ENCODE measurements at places on chromosomes 13 and 19. TPM values are rescaled to one million over a fixed set of nuclear protein-coding genes. Genes with fewer than 3 reads are reported as not detected.

DNA sequence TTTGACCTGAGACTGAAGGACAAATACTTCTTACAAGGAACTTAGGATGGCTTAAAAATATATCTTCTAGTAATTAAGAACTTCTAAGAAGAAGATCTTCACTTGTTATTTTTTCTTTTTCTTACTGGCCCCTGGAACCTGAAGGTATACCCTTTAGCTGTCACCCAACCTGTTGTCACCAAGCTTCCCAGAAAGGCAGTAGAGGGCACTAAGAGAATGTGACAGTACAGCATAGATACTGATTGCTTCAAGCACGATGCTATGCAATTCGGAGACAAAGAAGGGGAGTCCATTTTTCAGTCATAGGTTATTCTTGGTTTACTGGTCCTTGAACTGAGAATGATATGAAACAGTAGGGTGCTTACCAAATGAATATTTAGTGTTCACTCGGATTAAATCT, 208.3 kb upstream of the PCDH9 start:
- H3K27me3 ChIP-seq: no peaks in the 10 kb centered on the region
- no peaks in the 10 kb centered on the region for H3K36me3 ChIP-seq
- no peaks in the 10 kb centered on the region for H3K4me1 ChIP-seq
- no peak for DNase-seq
- H3K4me3 ChIP-seq: no peak overlapping the region

- H3K27me3 ChIP-seq: no peaks in the 10 kb centered on the region
- no peak overlapping the region for H3K27ac ChIP-seq
- no peaks in the 10 kb centered on the region for H3K36me3 ChIP-seq
- no peak overlapping the region for H3K4me3 ChIP-seq
- no peak for DNase-seq
- H3K4me1 ChIP-seq: peaks cover 8% of the 10 kb centered on the region
Measured at GRCh38 chr13:30523211-30523610, 57.5 kb upstream of the HMGB1 start.

GRCh38 chr19:5182751-5183150, 157.9 kb downstream of the PTPRS start:
- no peak overlapping the region for H3K27ac ChIP-seq
- H3K4me3 ChIP-seq: no peak overlapping the region
- no peaks in the 10 kb centered on the region for H3K4me1 ChIP-seq
- no peaks in the 10 kb centered on the region for H3K27me3 ChIP-seq
- no peaks in the 10 kb centered on the region for H3K36me3 ChIP-seq

DNA sequence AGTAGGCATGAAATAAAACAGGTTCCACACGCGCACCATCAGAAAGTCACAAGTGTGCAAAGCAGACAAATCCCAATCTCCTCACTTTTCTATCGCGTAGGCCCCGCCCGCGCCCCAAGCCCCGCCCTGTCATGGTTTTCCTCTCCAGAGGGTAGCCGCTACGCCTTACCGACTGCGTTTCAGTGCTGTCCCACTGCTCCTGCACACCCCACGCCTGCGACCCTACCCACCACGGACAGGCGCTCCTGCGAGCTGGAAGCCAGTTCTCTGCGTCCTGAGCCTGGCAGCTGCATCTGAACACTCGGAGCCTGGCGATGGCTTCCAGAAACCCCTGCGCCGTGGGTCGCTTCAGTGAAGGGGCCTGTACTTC, 379 bp upstream of the ZNF470 start:
- H3K27me3 ChIP-seq: no peaks in the 10 kb centered on the region
- peaks cover 55% of the 10 kb centered on the region for H3K36me3 ChIP-seq
- peak overlapping the region; percentile 89 for H3K27ac ChIP-seq

DNA sequence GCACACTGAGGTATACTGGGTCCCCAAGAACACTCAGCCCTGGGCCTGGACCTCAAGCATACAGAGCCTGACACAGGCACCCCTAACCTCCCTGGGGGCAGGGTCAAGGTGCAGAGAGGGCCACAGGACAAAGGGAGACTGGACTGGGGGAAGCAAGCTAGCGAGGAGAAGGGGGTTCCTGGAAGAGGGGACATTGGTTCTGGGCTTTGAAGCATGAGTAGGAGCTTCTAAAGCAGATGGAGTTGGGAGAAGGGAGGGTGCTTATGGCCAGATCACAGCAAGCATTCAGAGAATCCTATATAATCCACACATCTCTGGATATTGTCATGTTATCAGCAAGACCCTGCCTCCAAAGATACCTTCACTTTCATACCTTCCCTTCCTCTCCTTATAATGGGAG, 3.2 kb downstream of the CIB3 start:
- no peak overlapping the region for H3K4me3 ChIP-seq
- peaks cover 2% of the 10 kb centered on the region for H3K27me3 ChIP-seq
- H3K4me1 ChIP-seq: peaks cover 8% of the 10 kb centered on the region
- DNase-seq: no peak
- H3K36me3 ChIP-seq: no peaks in the 10 kb centered on the region
- no peak overlapping the region for H3K27ac ChIP-seq

Gene JAK3
- 122 TPM for total RNA-seq

- no peak overlapping the region for H3K27ac ChIP-seq
- DNase-seq: no peak
- peaks cover 12% of the 10 kb centered on the region for H3K36me3 ChIP-seq
Measured at GRCh38 chr19:15367439-15367838, 12.1 kb downstream of the AKAP8 start.

Gene ZNF585A
- total RNA-seq: 19.9 TPM

Gene TTC9B
- total RNA-seq: not detected

DNA sequence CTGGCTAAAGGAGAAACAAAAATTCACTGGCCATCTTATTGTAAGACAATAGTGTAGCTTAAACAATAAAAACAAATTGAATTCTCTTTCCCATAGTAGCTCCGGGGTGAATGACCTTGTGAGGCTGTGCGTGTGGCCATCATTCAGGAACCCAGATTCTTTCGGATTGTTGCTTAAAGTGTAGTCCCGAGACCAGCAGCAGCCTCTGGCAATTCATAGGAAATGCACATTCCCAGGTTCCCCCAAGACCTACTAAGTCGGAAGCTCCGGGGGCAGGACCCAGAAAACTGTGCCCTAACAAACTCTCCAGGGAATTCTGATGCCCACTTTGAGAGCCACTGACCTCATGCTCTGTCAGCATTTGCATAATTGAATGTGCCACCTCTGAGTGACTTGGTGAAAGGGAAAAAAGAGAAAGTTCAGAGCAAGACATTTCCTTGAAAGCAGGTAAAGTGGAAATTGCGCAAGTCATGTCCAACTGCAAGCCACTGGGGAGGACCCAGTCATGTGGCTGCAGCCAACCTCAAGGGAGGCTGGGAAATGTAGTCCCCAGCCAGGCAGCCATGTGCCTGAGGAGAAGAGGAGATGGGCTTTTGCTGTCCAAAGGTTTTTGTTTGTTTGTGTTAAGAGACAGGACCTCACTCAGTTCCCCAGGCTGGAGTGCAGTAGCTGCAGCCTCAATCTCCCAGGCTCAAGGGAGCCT, 50.7 kb upstream of the PNMA8B start:
- peaks cover 7% of the 10 kb centered on the region for H3K36me3 ChIP-seq
- peak overlapping the region; percentile 76 for H3K27ac ChIP-seq
- peaks cover 10% of the 10 kb centered on the region for H3K4me1 ChIP-seq
- H3K4me3 ChIP-seq: peak overlapping the region; percentile 73
- H3K27me3 ChIP-seq: peaks cover 6% of the 10 kb centered on the region

- no peak overlapping the region for H3K27ac ChIP-seq
- H3K4me3 ChIP-seq: no peak overlapping the region
- H3K27me3 ChIP-seq: peaks cover 2% of the 10 kb centered on the region
Measured at GRCh38 chr13:110610955-110611595, 4.3 kb upstream of the NAXD start.

DNA sequence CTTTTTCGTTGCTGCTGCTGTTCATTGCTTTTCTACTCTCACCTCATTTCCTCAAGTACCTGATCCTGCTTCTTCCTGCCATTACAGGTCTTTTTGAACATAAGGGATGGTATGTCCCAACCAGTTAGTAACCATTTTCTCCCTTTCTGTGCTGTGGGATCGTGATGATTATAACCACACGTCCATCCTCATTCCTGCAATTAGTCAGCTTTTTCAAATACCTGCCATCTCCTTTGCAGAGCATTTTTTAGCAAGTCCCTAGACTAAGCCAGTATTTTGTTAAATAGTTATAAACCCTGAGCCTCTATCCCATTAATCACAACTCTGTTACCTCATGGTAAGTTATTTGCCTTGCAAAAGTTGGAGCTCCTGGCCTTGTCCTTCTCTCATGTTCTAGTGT, 109.2 kb downstream of the FNDC3A start:
- no peak overlapping the region for H3K27ac ChIP-seq
- H3K36me3 ChIP-seq: peaks cover 26% of the 10 kb centered on the region
- no peak overlapping the region for H3K4me3 ChIP-seq
- no peaks in the 10 kb centered on the region for H3K4me1 ChIP-seq
- no peak for DNase-seq

Gene PRRG2
- total RNA-seq: 2.3 TPM

- H3K27me3 ChIP-seq: peaks cover 26% of the 10 kb centered on the region
- no peak overlapping the region for H3K27ac ChIP-seq
- H3K36me3 ChIP-seq: no peaks in the 10 kb centered on the region
- no peak overlapping the region for H3K4me3 ChIP-seq
Measured at GRCh38 chr19:40571831-40572495, 4.7 kb upstream of the SHKBP1 start.

DNA sequence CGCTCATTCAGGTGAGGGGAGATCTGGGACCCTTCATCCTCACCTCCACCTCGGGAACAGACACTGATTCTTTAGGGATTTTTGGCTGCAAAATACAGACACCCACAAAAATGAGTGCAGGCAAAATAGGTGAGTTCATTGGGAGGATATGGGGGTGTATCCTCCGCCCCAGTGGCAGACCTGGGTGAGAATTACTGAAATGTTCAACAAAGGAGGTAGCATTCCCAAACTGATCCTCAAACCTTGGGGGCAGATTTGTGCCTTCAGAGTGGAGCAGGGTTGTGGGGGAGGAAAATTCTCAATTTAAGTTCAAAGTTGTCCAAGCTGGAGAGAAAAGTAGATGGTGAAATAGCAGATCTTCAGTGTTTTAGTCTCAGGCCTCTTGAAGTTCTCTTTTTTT, 31.3 kb upstream of the SIN3B start:
- no peaks in the 10 kb centered on the region for H3K36me3 ChIP-seq
- no peak overlapping the region for H3K4me3 ChIP-seq
- no peaks in the 10 kb centered on the region for H3K4me1 ChIP-seq
- no peaks in the 10 kb centered on the region for H3K27me3 ChIP-seq
- no peak overlapping the region for H3K27ac ChIP-seq
- no peak for DNase-seq

DNA sequence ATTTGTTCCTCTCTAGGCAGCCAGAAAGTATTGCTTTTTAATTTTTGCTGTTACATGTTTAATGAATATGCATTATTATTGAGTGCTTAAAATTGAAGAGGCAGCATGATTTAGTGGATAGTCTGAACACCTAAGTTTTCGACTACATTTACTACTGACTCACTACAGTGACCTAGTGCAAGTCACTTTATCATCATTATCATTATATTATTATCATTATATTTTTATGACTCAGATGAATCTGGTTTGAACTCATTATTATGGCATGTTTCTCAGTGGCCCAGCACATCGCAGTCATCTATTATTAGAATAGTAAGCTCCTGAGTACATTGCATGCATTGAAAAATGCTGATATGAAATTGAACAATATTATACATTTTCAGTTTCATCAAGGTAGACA, 351.2 kb upstream of the PRR20A start:
- H3K27ac ChIP-seq: no peak overlapping the region
- no peak for DNase-seq
- no peaks in the 10 kb centered on the region for H3K4me1 ChIP-seq
- H3K36me3 ChIP-seq: no peaks in the 10 kb centered on the region

Gene SHC2
- total RNA-seq: 0.53 TPM

DNA sequence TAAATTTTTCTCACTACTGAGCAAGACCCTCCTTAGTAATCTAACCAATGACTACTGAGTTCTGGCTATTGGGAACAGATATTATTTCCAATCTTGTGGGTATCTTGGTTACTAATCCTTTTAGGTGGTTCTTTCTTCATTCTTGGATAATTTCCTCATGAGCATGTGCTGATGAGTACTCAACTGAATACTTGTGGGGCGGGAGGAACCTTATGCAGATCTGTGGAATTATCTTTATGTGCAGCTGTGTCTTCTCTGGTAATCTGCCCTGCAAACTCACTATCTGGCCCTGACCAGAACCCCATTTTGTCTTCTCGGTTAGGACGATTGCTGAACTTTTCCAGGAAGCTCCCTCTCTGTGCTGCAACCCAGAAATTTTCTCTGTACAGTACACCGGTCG, 89.7 kb upstream of the TRPC4 start:
- H3K4me3 ChIP-seq: no peak overlapping the region
- no peaks in the 10 kb centered on the region for H3K4me1 ChIP-seq
- no peaks in the 10 kb centered on the region for H3K27me3 ChIP-seq
- no peaks in the 10 kb centered on the region for H3K36me3 ChIP-seq
- no peak overlapping the region for H3K27ac ChIP-seq

DNA sequence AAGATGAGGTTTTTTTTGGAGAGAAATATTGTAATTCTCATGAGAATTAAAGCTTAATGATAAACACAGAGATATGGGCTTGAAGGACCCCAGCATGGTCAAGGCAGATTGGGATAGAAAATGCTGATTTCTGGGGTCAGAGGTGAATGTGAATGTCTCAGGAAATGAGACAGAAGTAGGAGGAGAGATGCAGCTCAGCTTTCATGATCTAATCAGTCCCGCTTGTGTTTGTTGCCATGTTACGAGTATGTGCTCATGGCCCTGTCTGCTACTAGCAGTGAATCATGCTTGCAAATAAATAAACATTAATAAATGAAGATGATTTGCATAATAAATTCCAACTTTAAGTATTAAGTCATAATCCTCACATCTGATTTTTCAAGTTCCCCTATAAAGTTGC, 23.0 kb upstream of the NDFIP2 start:
- H3K27me3 ChIP-seq: peaks cover 2% of the 10 kb centered on the region
- H3K36me3 ChIP-seq: peaks cover 4% of the 10 kb centered on the region
- no peak for DNase-seq

Gene RASL11A
- total RNA-seq: 0.20 TPM

Gene CYP4F2
- total RNA-seq: 0.33 TPM

- H3K27me3 ChIP-seq: no peaks in the 10 kb centered on the region
- no peaks in the 10 kb centered on the region for H3K4me1 ChIP-seq
- H3K27ac ChIP-seq: no peak overlapping the region
- no peak for DNase-seq
- H3K4me3 ChIP-seq: no peak overlapping the region
Measured at GRCh38 chr19:16927883-16928282, 39.1 kb downstream of the F2RL3 start.

DNA sequence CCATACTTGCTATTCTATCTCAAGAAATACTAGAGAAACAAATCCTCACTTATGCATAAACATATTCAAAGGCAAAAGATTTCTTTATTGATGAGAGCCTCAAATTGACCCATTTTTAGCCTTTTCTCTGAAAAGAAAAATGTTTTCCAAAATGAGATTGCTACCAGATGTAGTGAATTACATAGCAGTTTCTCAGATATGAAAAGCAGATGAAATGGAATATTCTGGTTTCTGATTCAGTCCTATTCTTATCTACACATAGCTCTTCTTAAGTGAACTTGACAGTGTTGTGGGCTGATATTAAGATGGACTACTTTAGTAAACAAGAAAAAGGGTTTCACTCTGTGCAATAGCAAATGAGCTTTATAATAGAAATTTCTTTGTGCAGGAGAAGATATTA, 183.5 kb downstream of the DNAJC15 start:
- no peak for DNase-seq
- no peak overlapping the region for H3K4me3 ChIP-seq
- H3K4me1 ChIP-seq: no peaks in the 10 kb centered on the region
- H3K36me3 ChIP-seq: no peaks in the 10 kb centered on the region
- peaks cover 18% of the 10 kb centered on the region for H3K27me3 ChIP-seq

Gene PCDH9
- 0.14 TPM for total RNA-seq

Data from activated naive CD8-positive, alpha-beta T cell treated with anti-CD3 and anti-CD28 coated beads, Interleukin-2, amount 10 ng/mL, durations not matched to agents 7 days and 5 days (primary cell).